Activated T-helper 1 cell treated with anti-CD3 and anti-CD28 coated beads, Interleukin-2, amount 50 U/mL, for 16 hours (primary cell): ENCODE measurements at places on chromosomes 7 and 10.

DNA sequence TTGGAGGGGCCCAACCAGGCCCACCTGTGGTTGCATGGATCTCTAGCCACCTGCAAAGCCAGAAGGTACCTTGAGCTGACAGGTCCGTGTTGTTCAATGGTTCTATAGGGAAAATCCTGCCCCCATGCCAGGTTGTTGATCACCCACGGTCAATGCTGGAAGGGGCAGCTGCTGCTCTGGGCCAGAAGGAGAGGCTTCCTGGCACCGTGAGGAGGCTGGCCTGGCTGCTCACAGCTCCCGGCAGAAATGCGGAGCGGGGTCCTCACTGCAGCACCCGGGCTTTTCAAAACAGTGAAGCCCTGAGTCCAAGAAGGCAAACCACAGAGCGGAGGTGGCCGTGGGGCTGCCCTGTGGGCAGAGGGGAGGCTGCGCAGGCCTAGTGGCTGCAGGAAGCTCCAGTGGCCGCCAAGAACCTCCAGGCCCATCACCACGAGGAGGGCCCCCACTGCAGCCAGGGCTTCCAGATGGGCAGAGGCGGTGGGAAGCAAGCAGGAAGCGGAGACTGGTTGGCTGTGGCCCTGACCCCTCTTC is 25.0 kb upstream of the GPR146 start:
- DNase-seq: no peak

DNA sequence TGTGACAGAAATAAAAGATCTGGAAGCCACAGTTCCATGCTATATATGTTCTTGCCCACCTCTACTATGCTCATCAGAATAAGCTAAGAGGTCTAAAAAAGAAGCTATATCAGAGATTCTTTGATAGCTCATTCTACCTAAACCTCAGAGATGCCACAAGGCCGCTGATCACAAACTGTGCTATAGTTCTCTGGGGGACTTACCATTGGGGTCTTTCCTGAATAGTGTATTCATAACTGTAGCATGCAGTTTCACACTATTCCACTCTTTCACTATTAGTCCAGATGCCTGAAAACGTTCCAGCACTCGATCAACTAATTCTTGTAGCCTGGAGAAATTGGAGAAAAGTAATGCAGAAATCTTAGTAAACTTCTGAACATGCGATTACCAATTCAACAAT is 44.5 kb upstream of the SPOCK2 start:
- no peak for DNase-seq

GRCh38 chr7:156222151-156222550 is 409.9 kb upstream of the SHH start:
- DNase-seq: no peak

DNA sequence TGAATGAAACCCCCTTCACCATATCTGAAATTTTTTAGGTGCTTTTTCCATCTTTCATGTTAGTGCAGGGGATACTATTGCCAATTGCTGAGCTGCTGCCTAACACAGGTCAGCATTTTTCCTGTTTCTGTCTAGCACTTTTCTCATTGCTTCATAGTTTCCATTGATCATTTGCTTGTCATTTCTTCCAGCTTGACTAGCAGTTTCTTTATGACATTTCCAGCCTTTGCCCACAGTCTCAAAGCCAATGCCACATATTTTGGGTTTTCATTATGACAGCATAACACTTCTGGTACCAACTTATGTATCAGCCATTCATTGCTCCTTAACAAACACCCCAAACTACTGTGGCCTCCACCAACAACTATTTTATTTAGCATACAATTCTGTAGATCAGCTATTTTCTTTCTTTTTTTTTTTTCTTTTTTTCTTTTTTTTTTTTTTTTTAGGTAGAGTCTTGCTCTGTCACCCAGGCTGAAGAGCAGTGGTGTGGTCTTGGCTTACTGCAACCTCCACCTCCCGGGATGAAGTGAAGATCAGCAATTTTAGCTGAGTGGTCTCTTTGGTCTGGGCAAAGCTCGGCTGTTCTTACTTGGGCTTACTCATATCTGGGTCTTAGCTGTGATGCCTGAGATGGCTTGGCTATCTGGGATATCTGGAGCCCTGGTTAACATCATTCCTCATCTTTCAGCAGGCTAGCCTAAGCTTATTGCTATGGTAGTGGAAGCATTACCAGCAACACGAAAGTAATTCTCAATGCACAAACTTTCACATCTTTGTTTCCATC is 102.3 kb downstream of the EPC1 start:
- no peak for DNase-seq

- DNase-seq: no peak
Measured at GRCh38 chr7:22251281-22251680, 105.7 kb downstream of the RAPGEF5 start.

DNA sequence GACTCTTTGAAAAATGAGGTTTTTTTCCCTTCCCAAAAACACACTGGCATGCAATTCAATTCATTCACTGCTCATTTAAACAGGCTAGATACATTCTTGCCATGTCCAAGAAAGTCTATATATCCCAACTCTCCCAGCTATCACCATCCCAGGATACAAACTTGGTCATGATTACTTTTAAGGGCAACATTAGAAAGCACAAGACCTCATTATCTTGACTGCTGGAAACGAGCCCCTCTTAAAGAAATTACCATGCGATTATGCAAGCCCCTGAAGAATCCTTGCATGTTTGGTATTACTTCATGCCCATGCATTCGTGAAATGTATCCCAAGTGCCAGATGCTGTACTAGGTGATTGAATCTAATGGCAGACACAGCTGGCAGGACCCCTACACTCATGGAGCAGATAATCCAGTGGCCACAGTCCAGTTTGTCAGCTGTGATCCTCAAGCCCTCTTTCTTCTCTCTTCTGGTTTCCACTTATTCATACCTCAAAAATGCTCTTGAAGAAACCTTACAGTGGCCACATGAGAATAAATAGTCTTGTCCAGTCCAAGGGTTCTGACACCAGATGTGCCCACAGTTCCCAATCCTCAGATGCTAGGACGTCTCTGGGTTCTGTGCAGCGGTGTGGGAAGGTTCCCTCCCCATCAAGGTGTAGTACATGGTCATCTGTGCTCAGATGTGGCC is 103.7 kb upstream of the HABP2 start:
- no peak for DNase-seq

DNA sequence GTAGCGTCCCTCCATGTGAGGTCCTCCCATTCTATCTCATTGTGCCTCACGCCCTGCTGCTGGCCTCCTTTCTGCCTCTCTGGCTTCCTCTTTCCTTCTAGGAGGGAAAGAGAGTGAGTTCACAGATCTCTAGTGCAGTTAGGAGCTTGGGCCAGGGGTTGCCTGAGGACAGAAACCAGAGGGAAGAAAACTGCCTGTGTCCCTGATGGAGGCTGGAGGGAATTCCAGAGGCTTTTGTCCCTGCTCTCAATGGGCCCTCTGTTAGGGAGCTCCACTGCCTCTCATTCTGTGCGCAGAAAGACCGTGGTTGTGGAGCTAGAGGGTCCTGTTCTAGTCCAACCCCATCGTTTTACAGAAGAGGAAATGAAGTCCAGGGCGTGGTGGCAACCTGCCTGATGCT is 4.6 kb downstream of the MARVELD1 start:
- no peak for DNase-seq

DNA sequence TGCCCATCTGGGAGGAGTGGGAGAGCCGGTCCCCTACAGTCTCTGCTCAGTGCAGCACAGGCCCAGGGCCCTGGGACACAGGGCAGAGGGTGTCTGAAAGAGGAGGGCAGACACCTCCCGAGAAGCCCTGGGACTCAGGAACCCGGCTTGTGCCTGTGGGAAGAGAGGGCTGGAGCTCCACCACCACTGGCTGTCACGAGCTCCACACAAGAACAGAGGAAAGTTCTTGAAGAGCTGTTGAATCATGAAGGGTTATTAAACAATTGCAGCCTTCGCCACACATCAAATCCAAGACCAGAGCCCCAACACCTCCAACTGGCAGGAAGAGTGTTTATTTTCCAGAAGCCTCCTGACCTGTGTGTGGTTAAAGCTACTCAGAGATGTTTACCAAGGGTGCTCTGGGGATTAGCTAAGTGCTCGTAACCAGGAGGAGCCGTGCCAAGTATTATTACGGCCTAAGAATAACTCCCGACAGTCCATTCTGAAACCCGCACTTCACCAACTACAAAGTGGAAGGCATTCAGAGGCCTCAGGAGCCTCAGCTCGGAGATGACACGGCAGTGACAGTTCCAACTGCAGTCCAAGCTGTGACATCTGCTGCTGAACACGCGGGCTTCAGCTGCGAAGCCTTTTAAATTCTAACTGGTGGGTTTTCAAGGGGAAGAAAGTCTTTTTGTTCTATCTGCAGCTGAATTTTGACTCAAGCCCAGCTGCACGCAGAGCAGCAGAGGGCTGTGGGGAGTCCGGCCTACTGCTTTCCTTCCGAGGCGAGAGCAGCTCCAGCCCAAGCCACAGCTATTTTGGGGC is 75.1 kb downstream of the MAD1L1 start:
- DNase-seq: no peak

DNA sequence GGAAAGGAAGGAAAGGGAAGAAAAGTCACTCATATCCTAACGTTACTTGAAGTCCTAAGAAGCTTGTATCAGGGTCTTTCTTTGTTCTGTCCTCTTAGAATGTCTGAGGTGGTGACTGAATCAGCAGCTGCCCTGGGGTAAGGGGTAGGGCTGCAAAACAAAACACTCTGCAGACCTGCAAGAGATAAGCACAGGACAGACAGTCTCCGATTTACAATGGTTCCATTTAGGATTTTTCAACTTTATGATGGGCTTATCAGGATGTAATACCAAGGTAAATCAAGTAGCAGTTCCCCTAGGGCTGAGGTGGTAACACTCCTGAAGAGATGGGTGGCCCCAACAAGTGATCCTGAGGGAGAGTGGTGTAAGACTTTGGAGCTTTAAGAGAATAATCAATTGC is 16.5 kb downstream of the KDM7A start:
- DNase-seq: no peak

DNA sequence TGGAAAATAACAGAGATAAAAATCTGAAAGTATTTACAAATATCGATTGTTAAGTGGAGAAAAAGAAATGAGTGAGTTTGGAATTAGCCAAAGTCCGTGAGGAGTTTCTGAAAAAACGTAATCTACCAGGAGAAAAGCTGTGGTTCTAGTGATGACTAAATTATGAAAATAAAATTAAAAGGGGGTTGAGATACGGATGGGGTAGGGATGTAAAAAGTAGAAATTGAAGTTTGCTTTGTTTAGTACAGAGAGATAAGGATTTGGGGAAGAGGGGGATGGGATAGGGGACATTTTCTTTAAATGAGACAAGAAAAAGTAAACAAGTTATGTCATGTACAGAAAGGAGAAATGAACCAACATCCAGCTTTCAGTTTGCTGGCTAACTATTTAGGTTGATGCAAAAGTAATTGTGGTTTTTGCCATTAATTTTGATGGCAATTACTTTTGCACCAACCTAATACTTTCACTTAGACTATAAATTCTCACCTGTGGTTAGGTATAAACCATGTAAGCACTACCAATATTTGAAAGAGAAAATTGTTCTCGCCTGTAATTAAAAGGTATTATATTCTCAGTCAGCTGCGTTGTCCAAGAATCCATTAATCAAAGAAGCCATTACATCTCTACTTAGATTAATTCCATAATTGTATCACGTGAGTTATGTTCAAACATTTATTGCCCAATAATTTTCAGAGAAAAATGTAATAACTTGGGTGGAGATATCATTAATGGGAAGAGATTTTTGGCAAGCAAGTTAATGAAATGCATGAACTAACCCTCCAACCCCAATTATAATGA is 143.0 kb upstream of the NRP1 start:
- no peak for DNase-seq

DNA sequence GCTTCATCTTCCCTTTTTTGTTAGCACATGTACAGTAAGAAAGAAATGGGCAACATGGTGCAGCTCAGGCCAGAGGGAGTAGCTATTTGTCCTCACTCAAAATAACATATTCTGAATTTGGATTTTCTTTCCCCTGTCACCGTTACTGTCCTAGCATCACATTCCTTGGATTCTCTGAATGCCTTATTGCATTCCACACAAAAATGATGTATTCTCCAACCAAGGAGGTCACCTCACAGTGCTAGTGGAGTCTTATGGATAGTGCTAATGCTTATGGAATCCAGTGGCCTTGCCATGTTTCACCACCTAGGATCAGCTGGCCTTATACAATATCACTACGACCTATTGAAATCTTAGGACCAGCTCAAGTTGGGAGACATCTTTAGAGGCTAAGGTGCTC is 7.2 kb downstream of the PRSS58 start:
- DNase-seq: no peak

- no peak for DNase-seq
Measured at GRCh38 chr7:101562531-101563197, 66.4 kb downstream of the MYL10 start.

GRCh38 chr7:1611708-1612241 is 41.9 kb upstream of the PSMG3 start:
- DNase-seq: no peak

DNA sequence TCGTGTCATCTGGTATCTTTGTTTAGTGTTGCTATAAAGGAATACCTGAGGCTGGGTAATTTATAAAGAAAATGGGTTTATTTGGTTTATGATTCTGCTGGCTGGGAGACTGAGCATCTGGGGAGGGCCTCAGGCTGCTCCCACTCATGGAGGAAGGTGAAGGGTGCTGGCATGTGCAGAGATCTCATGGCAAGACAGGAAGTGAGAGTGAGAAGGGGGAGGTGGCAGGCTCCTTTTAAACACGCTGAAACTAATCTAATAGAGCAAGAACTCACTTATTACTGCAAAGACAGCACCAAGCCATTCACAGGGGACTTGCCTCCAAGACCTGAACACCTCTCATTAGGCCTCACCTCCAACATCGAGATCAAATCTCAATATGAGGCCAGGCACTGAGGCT is 11.3 kb downstream of the OIT3 start:
- no peak for DNase-seq
